Upper lobe of right lung (tissue), 1 donor: ENCODE measurements at places on chromosomes 4 and X. TPM values are rescaled to one million over a fixed set of nuclear protein-coding genes. Genes with fewer than 3 reads are reported as not detected.

- no peak for DNase-seq
Measured at GRCh38 chr4:139229534-139230039, 50.4 kb downstream of the MGARP start.

GRCh38 chr4:151715881-151716280 lies 44.9 kb downstream of the GATB start:
- no peak for DNase-seq

The NLRP2B gene
- not detected for total RNA-seq

GRCh38 chr4:158313566-158313965 lies 103.3 kb downstream of the TMEM144 start:
- no peak for DNase-seq
